ENCODE measurements at places on chromosomes 1 and 21.

DNA sequence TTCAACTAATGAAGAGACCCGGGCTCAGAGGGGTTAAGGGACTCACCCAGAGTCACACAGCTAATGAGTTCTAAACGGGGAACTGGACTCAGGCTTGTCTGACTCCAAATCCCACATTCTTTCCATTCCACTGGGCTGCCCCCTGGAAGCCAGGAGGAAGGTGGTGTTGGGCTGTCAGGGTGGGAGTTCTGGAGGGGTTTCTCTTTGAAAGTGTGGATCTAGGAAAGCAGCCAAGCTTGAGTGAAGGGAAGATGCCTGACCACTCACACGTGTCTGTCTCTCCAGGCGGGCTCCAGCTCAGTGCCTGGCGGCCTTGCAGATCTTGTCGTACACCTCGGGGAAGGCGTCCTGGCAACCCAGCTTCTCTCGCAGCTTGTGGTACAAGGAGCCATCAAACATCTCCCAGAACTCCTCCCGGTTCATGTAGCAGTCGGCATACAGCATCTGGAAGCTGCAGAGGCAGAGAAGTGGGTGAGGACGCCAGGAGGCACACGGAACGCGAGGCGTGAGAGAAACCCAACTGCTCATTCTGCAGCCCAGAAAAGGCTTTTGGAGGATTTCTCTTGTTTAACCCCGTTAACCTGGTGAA, 35.0 kb downstream of the DHCR24 start:
- no peak for DNase-seq

- no peak for DNase-seq
These were observed 189.4 kb upstream of the FGGY start for GRCh38 chr1:59107516-59107915.

- DNase-seq, result no peak
These were observed 48.2 kb downstream of the IL12RB2 start for GRCh38 chr1:67355745-67356424.

DNA sequence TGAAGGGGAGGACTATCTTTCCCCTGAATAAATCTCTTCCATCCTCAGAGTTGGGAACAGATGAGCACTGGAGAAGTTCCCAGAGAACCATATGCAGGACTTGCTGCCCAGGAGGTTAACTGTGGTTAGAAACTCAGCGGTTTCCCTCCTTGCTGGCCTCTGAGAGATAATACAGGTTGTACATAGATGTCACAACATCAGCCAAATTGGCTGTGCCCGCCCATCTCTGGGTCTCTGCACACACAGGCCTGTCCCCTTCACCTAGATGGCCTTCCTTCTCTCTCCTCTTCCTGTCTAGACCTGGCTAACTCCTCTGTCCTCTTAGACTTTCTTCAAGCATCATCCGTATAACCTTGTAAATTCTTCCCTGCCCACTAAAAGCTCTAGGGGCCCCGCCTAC, 5.7 kb downstream of the RGS5 start:
- DNase-seq, result no peak

GRCh38 chr1:29264773-29265389, 28.6 kb downstream of the PTPRU start:
- DNase-seq, result no peak

- DNase-seq, result no peak
These were observed 5.1 kb upstream of the SYTL1 start for GRCh38 chr1:27336756-27337155.

GRCh38 chr1:1680031-1680911, 12.3 kb downstream of the SLC35E2B start:
- DNase-seq, result no peak

GRCh38 chr1:178645808-178646200, 79.2 kb upstream of the RALGPS2 start:
- DNase-seq, result no peak

- no peak for DNase-seq
These were observed 5.3 kb upstream of the CDCP2 start for GRCh38 chr1:54158071-54158470.

DNA sequence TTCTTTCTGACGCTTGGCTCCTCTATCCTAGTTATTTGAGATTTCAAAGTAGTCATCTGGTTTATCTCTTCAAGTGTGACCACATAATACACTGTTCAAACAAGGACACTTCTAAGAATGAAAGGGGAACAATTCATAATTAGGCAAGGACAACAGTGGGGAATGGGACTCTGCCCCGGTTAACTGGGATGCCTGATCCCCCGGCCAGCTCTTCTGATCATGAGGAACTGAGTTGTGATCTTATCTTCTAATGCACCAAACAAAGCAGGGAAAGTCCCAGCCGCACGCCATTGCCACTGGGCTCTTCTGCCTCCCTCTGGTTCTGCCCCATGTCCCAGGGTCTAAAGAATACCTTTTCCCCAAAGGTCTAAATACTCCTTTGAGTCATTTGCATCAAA, 158.2 kb upstream of the IRF2BP2 start:
- DNase-seq, result no peak

DNA sequence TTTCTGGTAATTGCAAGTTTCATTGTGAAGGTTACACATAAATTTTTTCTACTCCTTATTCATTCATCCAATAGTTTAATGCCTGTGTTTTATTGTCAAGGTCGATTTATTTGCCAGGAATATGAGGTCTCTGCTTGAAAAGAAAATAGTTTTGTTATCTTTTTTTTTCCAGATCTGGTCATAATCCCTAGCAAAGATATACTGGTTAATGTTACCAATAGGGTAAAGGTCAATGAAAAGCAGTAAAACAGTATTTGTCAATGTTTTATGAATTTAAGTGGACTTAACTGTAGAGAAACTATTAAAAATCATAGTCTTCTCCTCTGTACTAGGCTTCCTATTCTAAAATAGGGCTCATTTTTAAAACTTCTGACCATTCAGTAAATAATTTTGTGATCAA, 8.1 kb upstream of the FMO3 start:
- no peak for DNase-seq

DNA sequence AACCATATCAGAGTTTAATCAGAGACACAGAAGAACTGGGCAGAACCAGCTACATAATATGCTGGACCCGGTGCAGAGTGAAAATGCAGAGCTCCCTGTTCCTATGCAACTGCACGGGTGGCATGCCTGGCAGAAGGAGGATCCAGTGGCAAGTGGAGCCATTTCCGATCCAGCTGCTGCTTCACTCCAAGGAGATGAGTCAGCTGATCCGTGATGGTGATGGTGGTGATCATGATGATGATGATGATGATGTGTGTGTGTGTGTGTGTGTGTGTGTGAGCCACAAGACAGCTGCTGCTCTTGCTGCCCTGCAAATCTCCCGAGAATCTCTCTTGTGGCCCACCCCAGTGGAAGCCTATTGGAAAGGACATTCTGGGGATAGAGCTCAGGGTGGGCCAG, 133.0 kb downstream of the URB2 start:
- no peak for DNase-seq

DNA sequence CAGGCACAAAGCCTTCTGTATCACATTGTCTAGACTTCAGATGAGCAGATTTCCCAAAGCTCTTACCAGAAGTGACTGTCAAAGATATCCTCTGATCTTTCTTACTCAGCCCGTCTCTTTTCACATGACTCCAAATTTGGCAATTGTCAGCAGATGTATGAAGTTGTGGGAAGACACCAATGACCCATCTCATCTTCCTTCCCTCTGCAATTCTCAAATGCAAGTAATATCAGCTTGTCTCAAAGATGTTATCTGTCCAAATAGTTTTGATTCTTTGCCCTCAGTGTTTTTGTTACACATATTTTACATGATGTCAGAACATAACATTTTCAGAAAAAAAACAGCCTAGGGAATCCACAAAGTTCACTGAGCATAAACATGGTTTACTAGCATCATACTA, 45.1 kb upstream of the RGS2 start:
- no peak for DNase-seq

DNA sequence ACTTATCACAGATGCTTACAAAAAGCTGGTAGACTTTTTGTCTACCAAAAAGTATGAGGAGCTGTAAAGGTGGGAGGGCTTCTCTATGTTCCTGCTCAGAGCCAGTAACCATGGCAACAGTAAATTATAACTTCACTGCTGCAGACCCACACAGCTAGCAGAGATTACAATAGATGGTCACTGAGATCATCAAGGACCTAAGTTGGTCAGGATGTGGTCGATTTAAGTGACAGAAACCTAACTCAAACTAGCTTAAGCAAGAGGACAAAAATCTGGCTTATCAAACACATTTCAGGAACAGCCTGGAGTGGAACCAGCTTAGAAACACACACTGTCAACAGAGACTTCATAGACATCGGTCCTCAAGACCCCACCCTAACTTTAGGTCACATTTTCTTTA, 113.4 kb upstream of the ATP1A1 start:
- DNase-seq, result no peak

DNA sequence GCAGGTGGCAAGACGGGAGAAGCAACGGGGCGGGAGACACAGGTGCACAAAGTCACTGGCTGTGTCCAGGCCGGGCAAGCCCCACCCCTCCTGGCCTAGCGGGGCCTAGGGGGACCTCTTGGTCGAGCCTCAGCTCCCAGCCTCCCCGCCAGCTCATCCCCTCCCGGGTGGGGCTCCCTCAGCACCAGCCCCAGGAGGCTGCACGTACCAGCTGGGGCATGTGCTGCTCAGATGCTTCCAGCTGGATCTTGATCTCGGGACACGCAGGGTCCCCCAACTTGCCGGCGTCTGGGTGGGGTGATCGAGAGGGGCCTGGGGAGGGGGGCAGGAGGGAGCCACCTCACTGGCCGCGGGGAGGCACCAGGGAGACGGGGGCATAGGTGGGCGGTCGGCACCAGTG, 71.4 kb downstream of the RAP1GAP start:
- DNase-seq, result no peak

Data from stimulated activated CD4-positive, alpha-beta T cell treated with anti-CD3 and anti-CD28 coated beads, Interleukin-15, amount 100 ng/mL, for 1 hour (primary cell).